Right hindlimb (tissue), 1 donor: ENCODE measurements at places on chromosomes 6 and 20.

GRCh38 chr6:163730246-163731210 is 316.0 kb downstream of the QKI start:
- DNase-seq = no peak

- no peak for DNase-seq
These were observed 121.7 kb downstream of the BCAS1 start for GRCh38 chr20:53948383-53949318.

- DNase-seq = no peak
These were observed 110.0 kb upstream of the RIN2 start for GRCh38 chr20:19648024-19648423.

DNA sequence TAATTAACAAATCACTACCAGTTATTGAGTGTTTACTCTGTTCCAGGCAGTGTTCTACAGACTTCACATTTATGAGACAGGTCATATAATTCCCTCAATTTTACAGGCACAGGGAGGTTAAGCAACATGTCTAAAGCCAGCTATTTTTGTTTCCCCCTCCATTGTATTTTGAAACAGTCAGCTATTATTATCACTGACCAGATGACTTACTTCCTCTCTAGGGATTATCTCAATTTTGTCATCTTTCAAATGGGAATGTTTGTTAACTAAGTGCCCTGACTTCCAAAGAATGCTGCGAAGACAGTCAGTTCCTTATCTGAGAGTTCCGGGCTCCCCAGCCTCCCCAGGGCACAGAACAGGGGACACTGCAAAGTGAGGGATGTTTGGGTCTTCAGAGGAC is 5.6 kb upstream of the CNPY3 start:
- DNase-seq = no peak

GRCh38 chr20:50129662-50130355 is 16.9 kb upstream of the UBE2V1 start:
- DNase-seq = no peak

DNA sequence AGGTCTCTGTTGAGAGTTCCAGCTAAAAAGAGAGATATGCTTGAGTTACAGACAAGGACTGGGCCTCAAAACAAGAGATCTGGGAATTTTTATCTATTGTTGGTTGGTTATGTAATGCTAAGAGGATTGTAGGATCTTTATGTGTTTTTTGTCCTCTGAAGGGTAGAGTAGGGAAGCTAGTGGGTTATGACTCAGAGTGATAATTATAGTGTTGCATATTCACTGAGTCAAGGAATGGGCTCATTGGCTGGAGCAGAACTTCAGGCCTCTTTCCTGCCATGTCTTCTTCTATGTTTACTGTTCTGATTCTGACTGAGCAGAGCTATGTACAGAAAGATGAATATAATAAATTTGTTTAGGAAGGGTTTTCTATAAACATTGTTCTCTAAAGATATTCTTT is 66.1 kb upstream of the NOX3 start:
- no peak for DNase-seq

- no peak for DNase-seq
These were observed 29.3 kb downstream of the CST8 start for GRCh38 chr20:23520185-23520584.

DNA sequence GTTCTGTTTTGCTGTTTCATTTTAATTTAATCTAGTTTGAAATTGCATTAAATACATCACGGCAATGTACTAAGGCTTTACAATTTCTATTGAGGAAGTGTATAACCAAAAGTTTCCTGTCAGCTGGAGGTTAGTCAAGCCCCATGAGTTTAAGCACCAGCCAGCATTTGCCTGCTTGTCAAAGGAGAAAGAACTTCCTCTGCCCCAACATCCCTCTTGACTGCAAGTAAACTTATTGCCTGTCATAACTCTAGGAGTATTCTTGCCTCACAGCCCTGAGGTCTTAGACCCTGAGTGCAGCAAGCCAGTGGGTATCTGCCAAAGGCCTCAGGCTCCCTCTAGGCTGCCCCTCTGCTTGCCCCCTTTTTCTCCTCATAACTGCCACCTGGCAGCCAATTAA is 106.7 kb upstream of the INSM1 start:
- DNase-seq = no peak

GRCh38 chr6:68238097-68238601 is 396.9 kb upstream of the ADGRB3 start:
- DNase-seq = no peak

DNA sequence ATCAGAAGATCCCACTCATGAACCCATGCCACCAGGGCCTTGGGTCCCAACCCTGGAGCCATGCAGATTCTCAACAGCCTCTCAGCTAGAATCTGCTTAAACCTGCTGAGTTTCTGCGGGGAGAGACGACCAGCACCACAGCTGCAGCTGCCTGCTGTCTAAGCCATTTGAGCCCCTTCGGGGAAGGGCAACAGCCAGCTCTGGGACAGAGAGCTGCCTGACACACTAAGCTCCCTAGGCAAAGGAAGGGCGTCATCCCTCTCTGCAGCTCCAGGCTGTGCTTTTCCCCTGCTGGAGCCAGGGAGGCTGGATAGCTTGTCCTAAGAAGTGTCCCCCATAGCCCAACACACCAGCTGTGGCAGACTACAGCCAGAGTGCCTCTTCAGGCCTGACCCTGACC is 182.5 kb downstream of the OTOR start:
- no peak for DNase-seq

GRCh38 chr6:25754535-25754934 is at the start of gene SLC17A4:
TSS of gene SLC17A4 (plus strand) at chr6:25754742. CDS start at chr6:25761963, 7,221 bp downstream.
- DNase-seq = no peak

DNA sequence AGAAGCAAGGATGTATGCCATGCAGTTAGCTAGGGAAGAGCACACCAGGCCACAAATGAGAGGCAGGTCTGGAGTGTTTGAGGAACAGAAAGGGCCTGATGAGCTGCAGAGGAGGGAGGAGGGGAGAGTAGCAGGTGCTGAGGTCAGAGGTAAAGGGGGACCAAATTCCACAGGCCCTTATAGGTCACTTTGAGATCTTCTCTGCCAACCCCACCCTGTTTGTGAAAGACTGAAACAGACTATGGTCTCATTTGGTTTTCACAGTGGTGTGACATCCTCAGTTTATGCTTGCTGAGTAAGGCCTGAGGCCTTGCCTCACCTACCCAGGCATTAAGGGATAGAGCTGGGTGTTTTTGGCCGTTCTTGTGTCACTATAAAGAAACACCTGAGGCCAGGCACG is 187.7 kb upstream of the MYLIP start:
- DNase-seq = no peak
